Esophagus mucosa (tissue), 1 donor: ENCODE measurements at places on chromosomes 6 and 20. TPM values are rescaled to one million over a fixed set of nuclear protein-coding genes. Genes with fewer than 3 reads are reported as not detected.

Gene RBBP8NL
- 5.1 TPM for total RNA-seq

Gene FNDC11
- 0.28 TPM for total RNA-seq

Gene CCDC167
- total RNA-seq, result 24.5 TPM

Gene CAGE1
- 0.28 TPM for total RNA-seq

Gene FARS2
- total RNA-seq, result 15.4 TPM

Gene OR12D3
- total RNA-seq, result not detected

Gene GSTA1
- 1.6 TPM for total RNA-seq

Gene GLP1R
- 0.08 TPM for total RNA-seq

Gene OSER1
- total RNA-seq, result 20.6 TPM

Gene GABRR1
- 0.24 TPM for total RNA-seq

- no peak for ATAC-seq
Observed at GRCh38 chr6:38212579-38212978, 393.1 kb downstream of the ZFAND3 start.

DNA sequence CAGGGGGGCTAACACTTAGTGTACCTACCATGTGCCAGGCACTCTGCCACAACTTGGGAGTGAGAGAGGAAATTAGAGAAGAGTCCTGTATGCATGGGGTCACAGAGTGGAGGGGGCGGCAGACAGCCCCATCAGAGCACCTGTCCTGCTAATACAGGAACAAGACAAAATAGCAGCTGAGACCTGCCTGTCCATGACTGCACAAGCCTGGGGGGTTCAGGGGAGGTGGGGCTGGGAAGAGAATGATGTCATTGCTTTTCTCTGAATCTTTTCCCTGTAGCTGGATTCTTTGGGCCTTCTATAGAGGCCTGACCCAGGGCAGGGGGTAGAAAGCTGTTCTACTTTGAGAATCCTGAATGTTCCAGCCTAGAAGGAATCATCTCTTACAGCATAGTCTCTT lies 37.4 kb downstream of the FOXP4 start:
- ATAC-seq, result peak; percentile 20

- ATAC-seq, result peak; percentile 67
Observed at GRCh38 chr6:56246881-56247653, at the start of gene COL21A1. COL21A1 (minus strand) TSS chr6:56247580; CDS start chr6:56182618, 64,962 bp downstream.

GRCh38 chr6:110573136-110573535 lies 96.7 kb upstream of the SLC22A16 start:
- no peak for ATAC-seq

- ATAC-seq, result peak; percentile 37
Observed at GRCh38 chr6:124967444-124967843, 5.2 kb downstream of the RNF217 start.

GRCh38 chr20:20331817-20332216 lies 36.1 kb upstream of the INSM1 start:
- ATAC-seq, result no peak

GRCh38 chr6:148701375-148701774 lies 45.5 kb upstream of the UST start:
- no peak for ATAC-seq

- ATAC-seq, result no peak
Observed at GRCh38 chr6:1107578-1107977, 204.3 kb upstream of the FOXQ1 start.

DNA sequence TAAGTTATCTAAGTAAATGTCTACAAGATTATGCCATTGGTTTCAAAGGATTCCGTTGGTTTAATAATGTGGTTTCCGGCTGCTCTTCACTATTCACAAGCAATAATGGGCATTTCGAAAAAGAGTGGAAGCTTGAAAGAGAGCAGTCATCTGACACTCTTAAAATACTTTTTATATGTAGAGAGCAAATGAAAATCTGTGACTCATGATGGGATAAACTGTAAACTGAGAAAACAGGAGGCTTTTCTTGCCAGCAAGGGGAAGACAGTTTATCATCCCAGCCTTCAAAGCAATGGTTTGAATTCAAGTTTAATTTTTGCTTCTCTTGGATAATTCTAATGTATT lies 145.7 kb downstream of the KHDC1L start:
- ATAC-seq, result no peak

- peak; percentile 70 for ATAC-seq
Observed at GRCh38 chr6:1609648-1610496, at the start of gene FOXC1. FOXC1 (plus strand) TSS chr6:1609915; CDS start chr6:1610446, 531 bp downstream.

DNA sequence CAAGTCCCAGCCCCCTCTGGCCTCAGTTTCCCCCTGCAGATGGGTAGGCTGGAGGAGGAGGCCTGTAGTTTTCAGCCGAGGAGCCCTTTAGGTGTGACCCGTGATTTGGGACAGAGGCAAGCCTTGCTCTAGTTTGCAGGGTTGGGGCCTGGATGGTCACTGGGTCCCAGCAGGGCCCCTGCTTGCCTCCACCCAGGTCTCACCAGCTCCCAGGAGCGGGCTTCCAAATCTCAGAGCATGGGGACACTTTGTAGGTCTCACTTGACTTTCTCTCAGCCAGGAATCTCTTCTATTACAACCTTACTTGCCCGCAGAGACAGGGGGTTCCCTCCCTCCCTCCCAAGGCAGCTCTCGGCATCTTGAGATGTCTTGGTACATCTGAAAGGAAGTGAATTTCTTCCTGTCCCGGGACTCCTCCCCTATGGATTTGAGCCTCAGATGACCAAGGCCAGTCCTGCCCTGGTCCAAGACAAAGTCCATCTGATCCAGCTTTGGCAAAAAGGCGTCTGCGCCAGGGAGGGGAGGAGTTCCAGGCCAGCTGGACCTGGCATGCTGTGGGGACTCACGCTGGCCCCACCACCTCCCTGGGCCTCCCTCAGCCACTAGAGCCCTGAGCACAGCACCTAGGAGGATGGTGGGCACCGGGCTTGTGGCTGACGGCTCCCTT lies 47.4 kb downstream of the SRC start:
- ATAC-seq, result no peak

DNA sequence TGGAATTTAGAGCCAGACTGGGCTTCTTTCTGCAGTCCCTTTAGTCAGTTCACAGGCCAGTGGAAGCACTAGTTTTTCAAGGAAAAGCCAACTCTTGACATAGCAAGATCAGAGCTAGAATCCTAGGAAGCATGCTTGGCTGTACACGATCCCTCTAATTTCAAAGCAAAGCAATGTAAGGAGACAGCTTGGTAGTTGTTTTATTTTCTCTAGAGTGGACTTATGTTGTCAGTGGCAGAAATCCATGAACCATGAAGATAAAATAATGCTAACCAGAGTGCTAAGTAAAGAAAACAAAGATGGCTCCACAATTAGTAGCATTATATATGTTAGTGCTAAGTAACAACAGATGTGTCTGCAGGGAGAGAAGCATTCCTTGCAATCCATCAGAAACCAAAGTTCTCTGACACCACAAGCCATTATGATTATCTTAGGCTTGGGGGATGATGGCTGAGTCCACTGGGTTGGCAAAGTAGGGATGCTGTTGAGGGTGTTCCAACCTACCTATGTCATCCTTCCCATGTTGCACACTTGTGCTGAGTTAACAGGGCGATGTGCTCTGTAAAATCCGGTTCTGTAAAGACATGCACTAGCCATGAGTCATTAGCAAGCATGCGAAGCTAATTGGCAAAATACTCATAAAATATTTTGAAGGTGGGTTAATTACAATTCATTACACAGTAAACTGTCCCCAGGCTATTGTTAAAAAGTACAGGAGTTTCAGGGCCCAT lies 115.2 kb downstream of the BMP2 start:
- ATAC-seq, result peak; percentile 90

DNA sequence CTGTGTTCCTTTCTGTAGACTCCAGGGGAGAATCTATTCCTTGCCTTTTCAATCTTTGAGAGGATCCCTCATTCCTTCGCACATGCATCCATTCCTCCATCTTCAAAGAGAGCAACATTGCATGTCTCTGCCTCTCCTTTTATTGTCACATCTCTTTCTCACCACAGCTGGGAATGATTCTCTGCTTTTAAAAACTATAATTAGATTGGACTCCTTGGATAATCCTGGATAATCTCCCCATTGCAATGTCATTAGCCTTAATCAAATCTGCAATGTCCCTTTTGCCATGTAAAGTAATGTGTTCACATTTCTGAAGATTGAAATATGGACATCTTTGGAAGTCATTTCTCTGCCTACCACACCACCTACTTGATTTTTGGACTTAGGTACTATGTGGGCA lies 750.1 kb downstream of the COL12A1 start:
- ATAC-seq, result no peak

DNA sequence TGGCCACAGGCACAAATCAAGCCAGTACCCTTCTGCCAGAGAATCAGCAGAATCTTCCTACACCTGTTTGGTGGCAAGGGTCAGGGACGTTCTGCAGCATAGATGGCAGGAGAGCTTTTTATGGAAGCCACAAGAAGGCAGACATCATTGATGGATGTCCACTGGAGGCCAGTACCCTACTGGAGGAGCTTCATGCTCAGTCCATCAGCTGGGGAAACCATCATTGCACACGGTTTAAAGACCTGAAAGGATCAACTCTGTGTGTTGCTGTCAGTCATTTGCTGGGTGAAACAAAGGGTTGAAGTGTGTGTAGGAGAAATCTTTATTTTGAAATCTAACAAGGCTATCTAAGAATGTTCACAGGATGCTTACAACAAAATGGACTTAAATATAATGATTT lies 158.9 kb upstream of the SASH1 start:
- ATAC-seq, result no peak

DNA sequence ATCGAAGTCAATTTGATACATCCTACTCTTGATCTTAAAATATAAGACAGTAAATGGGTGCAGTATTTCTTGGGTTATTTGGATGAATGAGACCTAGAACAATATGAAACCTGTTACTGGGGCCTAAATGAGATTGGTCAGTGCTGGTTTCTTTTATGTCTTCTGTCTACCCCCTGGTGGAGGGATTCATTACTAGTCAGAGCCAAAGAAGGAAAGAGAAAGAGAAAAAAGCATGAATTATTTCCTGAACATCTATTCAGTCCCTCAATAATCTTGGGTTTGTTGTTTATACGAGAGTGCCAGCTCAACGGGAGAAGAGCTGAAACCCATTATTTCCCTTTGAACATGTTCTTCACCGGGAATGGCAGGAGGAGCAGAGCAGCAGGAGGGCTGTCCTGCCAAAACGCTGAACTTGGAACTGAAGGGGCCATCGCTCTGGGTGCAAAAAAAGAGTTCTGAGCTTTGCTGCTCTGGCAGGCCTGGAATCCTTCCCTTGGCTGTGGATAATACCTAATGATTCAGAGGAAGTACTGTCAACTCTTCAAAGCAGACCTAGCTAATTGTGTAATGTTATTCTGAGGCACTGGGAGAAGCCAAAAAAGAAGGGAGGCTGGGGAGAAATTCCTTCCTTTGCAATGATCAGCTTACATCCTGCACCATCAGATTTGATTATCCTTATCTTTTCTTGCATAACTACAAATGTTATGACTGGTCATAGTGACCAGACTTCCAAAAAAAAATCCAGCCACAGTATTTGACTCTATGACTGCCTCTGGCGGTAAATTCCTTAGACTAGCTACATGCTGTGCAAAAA lies 72.0 kb downstream of the BLOC1S5 start:
- ATAC-seq, result peak; percentile 67

DNA sequence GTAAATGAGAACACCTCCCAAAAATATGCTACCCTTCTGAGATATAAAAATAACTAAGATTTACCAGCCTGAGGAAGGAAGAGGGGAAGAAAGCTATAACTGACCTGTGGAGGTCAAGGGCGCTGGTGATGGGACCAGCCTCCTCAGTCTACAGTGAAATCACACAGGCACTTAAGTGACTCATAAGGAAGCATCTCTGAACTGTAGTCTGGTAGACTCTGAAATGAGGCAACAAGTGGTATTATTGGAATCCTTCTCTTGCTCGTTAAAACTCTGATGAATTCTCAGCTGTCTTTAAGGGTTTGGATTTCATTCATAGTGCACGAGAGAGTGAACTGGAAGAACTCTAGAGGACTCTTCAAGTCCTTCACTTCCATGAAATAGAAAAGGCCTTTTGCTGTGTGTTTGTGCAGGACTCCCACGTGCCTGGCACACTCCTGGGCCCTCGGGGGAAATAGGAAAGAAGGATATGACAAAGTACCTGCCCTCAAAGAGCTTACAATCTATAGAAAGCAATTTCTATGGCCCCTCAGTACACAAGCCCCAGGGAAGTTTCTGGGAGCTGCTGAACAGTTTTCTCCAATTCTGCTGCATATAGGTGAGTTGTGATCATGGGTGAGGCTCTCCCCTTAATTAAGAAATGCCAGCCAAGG lies 231.8 kb upstream of the RREB1 start:
- peak; percentile 82 for ATAC-seq
